ENCODE measurements at places on chromosomes 11 and 22.

DNA sequence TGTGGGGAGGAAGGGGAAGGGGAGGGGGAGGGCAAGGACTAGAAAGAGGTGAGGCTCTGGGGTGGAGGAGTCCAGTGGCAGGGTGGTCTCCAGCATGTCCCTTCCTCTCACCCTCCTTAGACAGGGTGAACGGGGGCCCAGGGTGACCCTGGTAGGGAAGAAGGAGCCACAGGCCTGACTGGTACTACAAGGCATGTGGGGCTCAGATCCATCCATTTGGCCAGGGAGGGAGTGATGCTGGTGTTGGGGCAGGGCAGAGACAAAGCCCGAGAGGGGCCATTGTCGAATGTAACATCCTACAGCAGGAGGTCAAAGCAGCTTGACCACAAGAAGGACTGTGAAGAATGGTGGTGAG lies 69.0 kb upstream of the SHISAL1 start:
- no peak for DNase-seq

- no peak for DNase-seq
These were observed 62.5 kb downstream of the FEZ1 start for GRCh38 chr11:125433454-125434121.

DNA sequence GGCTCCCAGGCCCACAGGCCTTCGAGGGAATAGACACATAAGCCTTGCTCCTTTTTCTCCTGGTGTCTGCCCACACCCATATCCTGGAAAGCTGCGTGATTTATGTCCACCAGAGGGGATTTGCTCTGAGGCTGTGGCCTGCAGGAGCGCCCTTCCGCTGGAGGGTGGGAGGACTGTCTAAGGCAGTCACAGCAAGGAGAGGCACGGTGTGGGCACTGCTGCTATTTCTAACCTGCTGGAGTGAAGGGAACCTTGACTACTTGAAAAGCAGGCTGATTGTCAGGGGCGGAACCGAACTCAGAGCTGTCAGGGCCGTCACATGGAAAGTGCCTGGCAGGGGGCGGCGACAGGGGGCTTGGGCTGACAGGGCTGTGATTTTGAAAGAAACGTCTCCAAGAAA lies 3.7 kb downstream of the UPB1 start:
- DNase-seq: no peak

DNA sequence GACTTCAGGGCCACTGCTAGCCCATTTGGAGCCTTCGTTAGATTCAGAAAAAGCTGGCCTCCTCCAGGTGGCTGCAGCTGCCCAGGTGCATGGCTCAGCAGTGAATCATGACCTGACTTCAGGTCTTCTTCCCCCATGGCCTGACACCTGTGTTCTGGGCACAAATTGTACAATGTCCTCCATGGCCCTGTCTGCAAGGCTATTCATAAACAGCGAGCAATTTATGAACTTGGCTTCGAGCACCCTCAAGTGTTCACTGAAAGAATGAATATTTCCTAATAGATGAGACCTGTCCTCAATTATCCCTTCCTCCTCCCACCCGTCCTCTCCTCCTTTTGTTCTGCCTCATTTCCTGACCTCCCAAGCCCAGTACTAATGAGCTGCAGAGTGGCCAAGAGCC lies 12.2 kb upstream of the VPS37C start:
- DNase-seq: no peak

- no peak for DNase-seq
These were observed 43.1 kb downstream of the SVIP start for GRCh38 chr11:22786475-22786874.

DNA sequence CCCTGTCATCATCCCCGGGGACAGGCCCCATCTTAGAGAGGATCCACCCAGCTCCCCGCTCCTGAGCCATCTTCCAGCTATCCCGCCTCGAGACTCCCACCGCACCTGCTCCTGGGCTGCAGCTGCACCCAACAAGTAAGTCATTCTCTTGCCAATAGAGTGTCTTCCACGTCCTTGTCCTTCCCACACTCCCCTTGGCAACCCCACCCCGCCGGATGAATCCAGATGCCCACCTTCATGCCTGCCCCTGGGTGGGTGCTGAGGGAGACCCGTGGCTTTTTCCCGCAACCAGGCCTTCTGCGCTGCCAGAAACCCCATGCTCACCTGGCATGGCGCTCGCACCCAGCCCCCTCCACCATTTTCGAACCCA lies 11.1 kb upstream of the C11orf24 start:
- DNase-seq: no peak

- no peak for DNase-seq
These were observed 45.6 kb downstream of the LRRC4C start for GRCh38 chr11:41413843-41414242.

DNA sequence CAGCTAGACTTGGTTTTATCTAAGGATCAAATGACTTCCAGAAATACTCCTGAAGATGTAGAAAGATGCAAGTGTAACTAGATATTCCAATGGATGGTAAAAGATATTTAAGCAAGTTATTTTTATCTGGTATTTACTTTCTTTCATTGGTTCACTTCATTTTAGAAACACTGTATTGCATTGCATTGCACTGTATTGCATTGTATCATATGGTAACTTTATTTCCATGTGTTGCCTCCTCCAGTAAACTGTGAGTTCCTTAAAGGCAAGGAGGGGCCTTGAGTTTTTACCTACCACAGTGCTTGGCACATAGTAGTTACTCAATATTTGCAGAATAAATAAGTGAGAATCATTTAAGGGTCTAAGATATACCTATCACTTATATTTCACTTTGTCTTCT lies 31.8 kb upstream of the FLI1 start:
- DNase-seq: no peak

DNA sequence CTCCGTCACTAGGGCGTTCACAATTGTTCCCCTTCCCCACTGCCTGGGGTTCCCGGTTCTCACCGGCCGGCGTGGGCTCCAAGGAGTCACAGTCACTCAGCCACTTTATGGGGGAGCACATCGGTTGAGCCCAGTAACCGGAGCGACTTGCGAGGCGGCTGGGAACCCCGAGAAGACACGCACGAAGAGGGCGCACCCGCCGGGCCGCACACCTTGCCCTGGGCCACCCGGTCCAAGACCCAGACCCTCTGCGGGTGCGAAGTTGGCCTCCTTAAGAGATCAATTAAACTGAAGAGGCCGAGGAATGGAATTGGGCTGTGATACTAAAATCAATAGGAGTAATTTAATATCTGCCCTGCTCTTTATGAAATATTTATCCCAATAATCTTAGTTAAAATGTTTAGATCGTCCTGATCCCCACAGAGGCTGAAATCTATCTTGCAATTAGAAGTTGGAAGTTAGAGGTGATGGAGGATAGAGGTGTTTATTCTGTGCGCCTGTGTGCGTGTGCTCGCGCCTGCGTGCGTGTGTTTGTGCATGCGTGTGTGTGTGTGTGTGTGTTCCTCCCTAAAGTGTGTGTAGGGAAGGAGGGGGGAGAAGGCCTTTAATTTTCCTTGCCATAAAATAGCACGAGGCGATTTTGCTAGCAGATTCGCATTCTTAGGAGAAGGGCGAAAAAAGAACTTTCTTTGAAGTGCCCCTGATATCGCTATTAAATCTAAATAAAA lies 954 bp upstream of the MN1 start:
- DNase-seq: no peak

DNA sequence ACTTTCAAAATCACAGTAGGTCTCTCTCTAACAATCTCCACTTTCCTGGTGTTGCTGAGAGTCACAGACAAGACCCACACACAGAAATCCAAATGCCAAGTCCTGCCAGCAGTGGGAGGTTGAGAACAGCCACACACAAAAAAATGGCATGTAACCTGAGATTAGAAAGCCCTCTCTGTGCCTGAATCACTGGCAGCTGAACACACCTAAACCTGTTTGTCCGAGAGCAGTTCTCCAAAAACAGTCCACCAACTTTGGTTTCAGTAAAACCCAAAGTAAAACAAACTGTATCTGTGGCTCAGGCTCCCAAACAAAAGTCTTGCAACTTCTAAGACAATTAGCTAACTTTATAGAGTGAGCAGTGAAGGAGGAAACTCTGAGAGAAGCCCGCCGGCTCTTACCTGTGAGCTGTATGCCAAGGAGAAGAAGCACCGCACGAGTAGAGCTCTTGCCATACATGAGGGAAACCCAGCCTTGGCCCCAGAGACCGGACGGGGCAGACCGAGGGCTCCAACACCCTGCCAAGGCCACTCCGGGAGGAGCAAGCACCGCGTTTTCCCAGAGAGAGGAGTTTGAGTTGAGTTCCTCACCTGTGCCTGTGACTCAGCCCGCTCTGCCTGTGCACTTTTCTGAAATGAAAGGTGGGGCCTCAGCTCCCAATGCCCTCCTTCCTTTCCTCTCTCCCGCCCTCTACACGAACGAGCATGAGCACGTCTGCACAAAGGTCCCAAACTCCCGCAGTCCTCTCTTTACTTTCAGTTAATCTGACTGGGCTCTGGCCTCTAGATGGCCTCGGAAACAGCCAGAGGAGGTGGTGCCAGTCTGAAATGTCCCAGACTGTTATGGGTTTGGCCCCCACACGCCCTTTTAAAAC lies at the start of gene MPZL2:
Gene MPZL2, minus strand, starts transcription at position 603 of the 874 bp plus-strand sequence. Its CDS starts 144 bp downstream, at position 459.
- no peak for DNase-seq

GRCh38 chr11:86069408-86070101 lies 671 bp upstream of the PICALM start:
- peak; percentile 64 for DNase-seq

GRCh38 chr11:85277693-85278092 lies 349.5 kb downstream of the DLG2 start:
- no peak for DNase-seq

GRCh38 chr22:47275605-47276449 lies 513.4 kb downstream of the TBC1D22A start:
- DNase-seq: no peak

DNA sequence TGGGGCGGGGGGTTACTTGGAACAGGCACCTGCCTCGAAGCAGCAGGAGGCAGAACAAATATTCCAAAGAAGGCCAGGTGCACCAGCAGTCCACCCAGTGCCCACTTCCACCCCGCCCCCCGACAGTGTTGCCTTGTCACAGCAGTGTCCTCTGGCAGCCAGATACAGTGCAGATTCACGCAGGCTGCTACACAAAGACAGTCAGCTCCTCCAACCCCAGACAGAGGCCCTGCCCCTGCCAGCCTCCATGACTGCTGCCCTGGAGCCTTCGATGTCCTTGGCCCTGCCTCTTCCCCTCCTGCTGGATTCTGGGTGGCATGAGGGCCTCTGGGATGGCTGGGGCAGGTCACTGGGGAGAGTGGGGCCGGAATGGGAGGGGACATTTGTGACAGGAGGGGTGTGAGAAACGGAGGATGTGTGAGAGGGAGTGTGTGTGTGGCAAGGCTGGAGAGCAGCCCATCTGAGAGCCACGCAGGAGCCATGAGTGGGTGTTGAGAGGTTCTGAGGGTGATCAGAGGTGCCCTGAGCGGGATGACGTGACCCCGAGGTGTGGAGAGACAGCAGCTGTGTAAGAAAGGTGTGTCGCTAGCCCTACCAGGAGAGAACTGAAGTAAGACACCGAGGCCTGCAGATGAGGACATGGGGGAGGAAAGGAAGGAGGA lies 173.7 kb downstream of the CEP164 start:
- no peak for DNase-seq

GRCh38 chr11:33475993-33476392 lies 218.8 kb downstream of the HIPK3 start:
- DNase-seq: no peak

- DNase-seq: no peak
These were observed 131.5 kb upstream of the MPPED2 start for GRCh38 chr11:30717641-30718040.

GRCh38 chr22:48478529-48479265 lies 1349.0 kb downstream of the BRD1 start:
- no peak for DNase-seq

- no peak for DNase-seq
These were observed 63.4 kb upstream of the CLPB start for GRCh38 chr11:72497731-72498130.

DNA sequence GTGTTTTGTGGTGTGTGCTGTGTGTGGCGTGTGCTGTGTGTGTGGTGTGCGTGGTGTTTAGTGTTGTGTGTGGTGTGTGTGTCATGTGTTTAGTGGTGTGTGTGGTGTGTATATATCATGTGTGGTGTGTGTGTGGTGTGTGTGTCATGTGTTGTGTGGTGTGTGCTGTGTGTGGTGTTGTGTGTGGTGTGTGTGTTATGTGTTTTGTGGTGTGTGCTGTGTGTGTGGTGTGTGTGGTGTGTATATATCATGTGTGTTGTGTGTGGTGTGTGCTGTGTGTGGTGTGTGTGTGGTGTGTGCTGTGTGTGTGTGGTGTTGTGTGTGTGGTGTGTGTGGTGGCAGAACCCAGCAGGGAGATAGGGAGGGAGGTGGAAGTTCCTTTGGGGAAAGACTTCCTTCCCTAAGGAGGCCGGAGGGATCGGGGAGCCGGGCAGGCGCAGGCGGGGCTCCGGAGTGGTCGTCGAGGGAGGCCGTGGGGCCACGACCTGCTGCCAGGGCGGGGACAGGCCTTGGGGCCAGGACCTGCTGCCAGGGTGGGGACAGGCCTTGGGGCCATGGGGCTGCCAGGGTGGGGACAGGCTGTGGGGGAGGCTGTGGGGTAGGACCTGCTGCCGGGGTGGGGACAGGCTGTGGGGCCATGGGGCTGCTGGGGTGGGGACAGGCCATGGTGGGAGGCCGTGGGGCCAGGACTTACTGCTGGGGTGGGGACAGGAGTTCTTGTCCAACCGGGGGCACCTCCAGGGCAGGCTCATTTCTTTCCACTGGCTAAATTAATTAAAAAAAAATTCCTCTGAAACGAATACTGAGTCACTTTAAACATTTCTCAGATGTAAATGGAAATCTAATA lies 15.2 kb downstream of the PIM3 start:
- no peak for DNase-seq

GRCh38 chr11:110862407-110862806 lies 150.2 kb upstream of the ARHGAP20 start:
- DNase-seq: no peak

DNA sequence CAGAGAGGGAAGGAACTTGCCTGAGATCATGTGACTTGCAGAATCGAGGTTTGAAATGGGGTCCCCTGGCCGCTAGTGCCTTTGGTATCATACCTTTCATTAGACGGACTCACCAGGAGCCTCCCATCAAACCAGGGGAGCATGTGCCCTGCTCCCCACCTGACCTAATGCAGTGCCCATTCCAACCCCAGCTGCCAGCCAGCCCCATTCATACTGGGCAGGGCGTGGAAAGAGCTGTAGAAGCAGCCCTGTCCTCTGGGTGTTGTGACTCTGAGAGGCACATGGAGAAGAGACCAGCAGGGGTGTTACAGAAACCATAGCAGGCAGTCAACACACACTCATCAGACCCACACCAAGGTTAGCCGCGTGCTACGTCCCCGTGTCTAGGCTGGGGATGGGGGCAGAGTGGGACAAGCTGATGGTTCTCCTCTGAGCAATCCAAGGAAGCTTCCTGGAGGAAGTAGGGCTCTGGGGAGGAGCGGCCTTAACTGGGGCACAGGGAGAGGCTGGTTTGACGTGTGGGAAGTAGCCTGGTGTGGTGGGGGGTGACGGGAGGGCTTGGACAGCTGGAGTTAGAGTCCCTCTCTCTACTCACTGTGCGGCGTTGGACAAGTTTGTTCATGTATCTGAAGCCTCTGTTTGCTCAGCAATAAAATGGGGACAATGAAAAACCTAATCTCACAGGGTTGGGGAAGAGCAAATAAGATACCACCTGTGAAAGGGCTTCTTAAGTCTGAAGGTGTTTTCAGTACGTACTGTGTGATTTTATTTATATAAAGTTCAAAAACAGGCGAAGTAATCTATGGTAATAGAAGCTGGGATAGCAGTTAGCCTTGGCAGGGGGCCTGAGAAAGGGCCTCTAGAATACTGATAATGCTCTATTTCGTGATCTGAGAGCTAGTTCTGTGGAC lies 14.0 kb downstream of the GRIK4 start:
- no peak for DNase-seq

- no peak for DNase-seq
These were observed 404.3 kb upstream of the TENM4 start for GRCh38 chr11:79845002-79845709.
